ENCODE measurements at places on chromosomes 12 and 14.

DNA sequence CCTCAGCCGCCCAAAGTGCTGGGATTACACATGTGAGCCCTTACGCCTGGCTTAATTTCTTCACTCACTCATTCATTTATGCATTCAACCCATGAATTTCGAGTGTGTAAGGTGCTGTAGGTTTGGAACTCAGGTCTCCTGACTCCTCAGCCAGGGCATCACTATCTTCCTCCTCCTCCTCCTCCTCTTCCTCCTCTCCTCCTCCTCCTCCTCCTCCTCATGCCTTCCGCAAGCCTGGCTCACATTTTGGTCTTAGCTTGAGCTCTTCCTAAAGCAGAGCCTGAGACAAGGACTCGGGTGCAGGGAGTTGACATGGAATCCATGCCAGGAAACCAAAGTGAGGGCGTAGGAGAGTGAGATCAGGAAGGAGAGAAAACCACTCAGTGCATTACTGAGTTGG is 20.8 kb upstream of the CHGA start:
- DNase-seq = no peak

GRCh38 chr12:69068448-69068847 is 135.5 kb upstream of the CPM start:
- no peak for DNase-seq

- DNase-seq = no peak
Observed at GRCh38 chr14:23933108-23933741, 20.3 kb upstream of the DHRS4 start.

DNA sequence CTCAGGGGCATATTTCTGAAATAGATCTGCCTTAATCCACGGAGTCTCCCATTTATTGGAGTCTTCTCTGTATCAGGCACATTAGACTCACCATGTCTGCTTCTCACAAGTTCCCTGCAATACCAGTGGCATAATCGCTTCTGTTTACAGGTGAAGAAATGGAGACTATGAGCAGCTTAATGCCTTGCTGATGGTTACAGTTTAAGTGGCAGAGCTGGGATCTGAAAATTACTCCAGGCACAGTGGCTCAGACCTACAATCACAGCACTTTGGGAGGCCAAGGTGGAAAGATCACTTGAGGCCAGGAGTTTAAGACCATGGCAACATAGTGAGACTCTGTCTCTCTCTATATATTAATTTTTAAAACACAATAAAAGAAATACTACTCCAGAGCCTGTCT is 7.3 kb upstream of the RIC8B start:
- DNase-seq = no peak

GRCh38 chr12:11630046-11630706 is 19.3 kb upstream of the ETV6 start:
- no peak for DNase-seq

GRCh38 chr12:27622436-27623195 is 73.6 kb upstream of the REP15 start:
- no peak for DNase-seq

Data from activated CD8-positive, alpha-beta T cell treated with anti-CD3 and anti-CD28 coated beads, Interleukin-2, amount 10 ng/mL, durations not matched to agents 7 days and 5 days (primary cell).